Activated CD4-positive, CD25-positive, alpha-beta regulatory T cell treated with anti-CD3 and anti-CD28 coated beads, Interleukin-2, amount 50 U/mL, for 16 hours (primary cell): ENCODE measurements at places on chromosomes 4 and X.
A peak's percentile ranks its signal among the peaks of the same experiment; 100 is the strongest.

GRCh38 chr4:53653484-53654053 is 62.3 kb upstream of the LNX1 start:
- no peak for DNase-seq

- no peak for DNase-seq
These were observed 149.5 kb downstream of the EDA2R start for GRCh38 chrX:66489339-66489738.

GRCh38 chr4:16659079-16659478 is 239.4 kb downstream of the LDB2 start:
- DNase-seq = no peak

DNA sequence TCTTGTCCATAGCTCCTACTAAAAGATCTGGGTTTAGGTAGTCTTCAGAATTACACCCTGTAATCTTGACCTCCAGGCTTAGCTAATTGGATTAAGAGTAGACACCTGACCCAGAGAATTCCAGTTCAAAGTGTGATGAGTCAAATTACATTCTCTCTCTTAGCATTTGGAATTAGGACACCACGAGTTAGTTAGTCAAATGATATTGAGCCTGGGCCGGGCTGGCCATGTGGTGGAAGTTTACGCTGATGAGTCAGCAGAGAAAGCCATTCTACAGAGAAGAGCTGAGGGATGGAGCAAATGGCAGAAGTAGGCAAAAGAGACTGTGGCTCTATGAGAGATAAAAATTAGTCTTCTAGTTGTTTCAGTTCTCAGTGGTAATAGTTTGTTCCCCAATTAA is 31.1 kb downstream of the CEP44 start:
- no peak for DNase-seq

- no peak for DNase-seq
These were observed 85.5 kb downstream of the RTL3 start for GRCh38 chrX:78573630-78574029.

GRCh38 chr4:44806071-44806470 is 79.7 kb upstream of the GNPDA2 start:
- DNase-seq = no peak

DNA sequence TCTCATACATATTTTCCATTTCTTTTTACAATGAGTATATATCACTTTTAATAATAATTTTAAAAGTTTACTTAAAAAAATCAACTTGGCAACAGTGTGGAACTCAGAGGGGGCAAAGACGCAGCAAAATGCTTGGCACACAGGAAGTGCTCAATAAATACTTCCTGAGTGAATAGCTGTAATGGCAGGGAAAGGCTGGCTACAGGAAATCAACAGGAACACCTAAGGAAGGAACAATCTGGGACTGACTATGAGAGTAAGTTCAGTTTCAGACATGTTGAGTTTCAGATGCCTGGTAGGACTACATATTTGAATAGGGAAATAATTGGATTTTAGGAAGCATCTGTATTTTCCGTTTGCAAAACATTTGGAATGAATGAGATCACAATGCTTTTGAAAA is 137.6 kb downstream of the SCLT1 start:
- DNase-seq = no peak

- no peak for DNase-seq
These were observed 86.0 kb upstream of the LIMCH1 start for GRCh38 chr4:41451961-41452360.

GRCh38 chr4:147693218-147693617 is 9.3 kb upstream of the PRMT9 start:
- no peak for DNase-seq

DNA sequence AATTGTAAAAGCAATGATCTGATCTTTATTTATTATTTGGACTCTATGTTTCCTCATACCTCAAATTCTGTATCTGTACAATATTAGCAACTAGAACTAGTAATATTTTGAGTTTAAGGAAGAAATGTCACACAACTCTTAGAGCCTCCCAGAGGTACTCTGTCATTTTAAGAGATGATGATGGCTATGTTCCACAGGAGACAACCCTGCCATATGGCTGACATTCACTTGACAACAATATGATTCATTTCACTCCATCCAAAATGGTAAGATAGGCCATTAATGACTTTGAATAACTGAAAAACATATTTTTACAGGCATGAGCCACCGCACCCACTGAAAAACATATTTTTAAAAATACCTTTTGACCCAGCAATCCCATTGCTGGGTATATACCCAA is 190.3 kb downstream of the MAML3 start:
- no peak for DNase-seq

DNA sequence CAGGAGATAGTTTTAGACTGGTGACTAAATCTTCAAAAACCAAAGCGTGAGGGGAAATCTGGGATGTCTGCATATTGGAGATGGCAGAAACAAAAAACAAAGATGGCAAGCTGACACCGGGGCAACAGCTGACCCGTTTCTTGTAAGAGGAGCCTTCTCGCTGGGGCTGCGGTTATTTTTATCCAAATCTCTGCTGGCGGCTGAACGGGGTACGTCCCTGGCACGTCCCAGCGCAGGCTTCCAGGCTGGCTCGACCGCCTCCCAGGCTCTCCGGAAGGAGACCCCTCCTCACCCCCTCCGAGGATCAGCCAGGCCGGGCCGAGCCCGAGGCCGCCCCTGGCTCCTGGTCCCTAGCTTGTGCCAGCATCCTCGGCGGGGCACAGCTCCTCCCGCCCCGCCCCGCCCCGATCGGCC is 403 bp downstream of the SGCB start:
- DNase-seq = no peak

DNA sequence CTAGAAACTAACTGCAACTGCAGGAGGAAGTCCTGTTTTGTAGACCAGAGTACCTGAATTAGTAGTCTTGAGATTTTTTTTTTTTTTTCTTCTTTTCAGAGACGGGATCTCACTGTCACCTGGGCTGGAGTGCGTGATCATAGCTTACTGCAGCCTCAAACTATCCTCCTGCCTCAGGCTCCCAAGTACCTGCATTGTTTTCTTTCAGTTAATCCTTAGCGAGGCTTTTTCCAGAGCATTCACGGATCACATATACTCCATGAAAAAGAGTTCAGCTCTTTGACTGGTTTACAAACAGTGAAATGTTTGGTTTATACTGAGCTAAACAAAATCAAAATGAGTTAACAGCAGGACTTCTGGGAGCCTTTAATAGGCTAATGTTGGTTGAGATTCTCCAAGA is 45.8 kb downstream of the KLHL15 start:
- DNase-seq = no peak

DNA sequence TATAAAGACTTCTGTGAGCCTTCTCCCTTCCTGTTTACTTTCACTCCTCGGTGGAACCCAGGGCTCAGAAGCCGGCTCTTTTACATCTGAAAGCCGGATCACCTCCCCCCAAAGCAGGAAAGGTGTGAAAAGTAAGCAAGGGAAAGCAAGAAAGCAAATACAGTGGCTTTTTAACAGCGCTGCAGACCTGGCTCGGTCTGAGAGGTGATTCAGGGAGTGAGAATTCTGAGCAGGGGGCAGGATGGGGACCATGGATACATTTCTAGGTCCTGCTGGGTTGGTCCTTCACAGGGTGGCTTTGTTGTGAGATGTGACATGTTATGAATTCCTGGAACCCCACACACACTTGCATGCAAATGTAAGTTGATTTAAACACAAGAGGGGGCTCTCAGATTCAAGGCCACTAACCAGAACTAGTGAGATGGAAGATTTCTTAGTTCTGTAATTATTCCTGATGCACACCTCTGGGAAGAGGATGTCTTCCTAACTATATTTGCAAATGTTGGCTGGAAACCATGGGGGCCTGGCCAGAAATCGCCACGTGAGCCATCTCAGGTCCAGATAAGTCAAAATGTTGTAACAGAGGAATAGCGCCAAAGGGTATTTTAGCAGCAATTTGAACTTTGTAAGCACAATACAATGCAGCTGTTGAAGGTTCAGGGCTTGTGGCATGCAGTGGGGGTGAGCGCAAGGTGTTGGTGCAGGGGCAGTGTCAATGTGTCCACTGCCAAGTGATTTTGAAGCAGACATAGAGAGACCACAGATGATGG is 670.1 kb upstream of the LCORL start:
- DNase-seq = no peak

DNA sequence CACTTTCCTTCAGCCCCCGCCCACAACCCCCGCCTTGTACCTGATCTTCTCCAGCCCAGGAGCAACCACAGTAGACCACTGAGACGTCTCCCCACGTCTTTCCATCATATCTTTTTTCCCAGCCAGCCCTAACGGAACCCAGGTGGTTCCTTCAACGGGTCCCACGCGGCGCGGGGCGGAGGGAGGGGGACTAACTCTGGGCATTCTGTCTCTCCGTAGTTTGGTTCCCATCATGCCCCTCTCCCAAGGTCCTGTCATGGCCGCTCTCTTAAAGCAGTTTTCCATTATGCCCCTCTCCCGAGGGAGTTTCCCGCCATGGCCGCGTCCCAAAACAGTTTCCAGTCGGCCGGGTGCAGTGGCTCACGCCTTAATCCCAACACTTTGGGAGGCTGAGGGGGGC is 21.5 kb upstream of the TBL1X start:
- DNase-seq = no peak

- DNase-seq = no peak
These were observed 156.1 kb downstream of the AFAP1 start for GRCh38 chr4:7783541-7783940.

GRCh38 chr4:43339435-43339834 is 446.9 kb downstream of the GRXCR1 start:
- DNase-seq = no peak

DNA sequence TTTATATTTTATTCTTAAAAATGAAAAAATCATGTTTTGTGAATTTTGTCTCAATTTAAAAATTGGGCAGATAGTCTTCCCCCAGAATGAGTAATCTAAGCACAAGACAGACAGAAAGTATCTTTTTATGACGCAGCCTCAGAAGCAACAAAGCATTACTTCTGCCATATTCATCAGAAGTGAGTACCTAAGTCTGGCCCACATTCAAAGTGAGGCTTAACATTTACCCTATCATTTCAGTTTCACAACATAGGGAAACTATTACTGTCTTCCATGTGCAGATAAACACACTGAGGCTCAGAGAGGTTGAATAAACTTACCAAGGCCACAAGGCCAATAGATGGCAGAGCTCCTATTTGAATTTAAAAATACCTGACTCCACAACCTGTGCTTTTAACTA is 4.4 kb upstream of the PRDX4 start:
- no peak for DNase-seq

DNA sequence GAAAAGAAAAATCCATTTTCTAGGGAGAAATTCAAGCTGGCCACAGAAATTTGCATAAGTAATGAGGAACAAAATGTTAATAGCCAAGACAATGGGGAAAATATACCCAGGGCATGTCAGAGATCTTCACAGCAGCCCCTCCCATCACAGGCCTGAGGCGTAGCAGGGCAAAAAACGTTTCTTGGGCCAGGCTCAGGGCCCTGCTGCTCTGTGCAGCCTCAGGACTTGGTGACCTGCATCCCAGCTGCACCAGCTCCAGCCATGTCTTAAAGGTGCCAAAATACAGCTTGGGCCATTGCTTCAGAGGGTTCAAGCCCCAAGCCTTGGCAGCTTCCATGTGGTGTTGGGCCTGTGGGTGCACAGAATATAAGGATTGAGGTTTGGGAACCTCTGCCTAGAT is 32.1 kb upstream of the TMPRSS11B start:
- DNase-seq = no peak

DNA sequence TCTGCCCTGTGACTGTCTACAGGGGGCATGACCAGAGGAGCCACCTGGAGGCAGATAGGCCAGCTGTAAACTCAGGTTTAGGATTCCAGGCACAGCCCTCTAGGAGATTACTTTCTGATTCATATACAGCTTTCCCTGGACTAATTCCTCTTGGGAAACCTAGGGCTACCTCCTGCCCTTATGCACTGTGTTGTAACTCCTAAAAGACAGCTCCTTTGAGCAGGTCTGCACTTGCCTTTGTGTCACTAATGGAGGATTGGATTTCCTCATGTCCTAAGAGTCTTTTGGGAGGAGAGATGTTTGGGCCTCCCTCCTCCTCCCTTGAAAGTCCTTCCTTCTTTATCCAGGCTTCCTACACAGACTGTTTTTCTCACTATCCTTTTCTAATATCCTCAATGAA is 202.0 kb downstream of the PCDH19 start:
- DNase-seq = no peak

- DNase-seq = peak; percentile 26
These were observed 223.4 kb downstream of the BCOR start for GRCh38 chrX:39874202-39874816.

- no peak for DNase-seq
These were observed 183.1 kb upstream of the LEF1 start for GRCh38 chr4:108351791-108352190.

DNA sequence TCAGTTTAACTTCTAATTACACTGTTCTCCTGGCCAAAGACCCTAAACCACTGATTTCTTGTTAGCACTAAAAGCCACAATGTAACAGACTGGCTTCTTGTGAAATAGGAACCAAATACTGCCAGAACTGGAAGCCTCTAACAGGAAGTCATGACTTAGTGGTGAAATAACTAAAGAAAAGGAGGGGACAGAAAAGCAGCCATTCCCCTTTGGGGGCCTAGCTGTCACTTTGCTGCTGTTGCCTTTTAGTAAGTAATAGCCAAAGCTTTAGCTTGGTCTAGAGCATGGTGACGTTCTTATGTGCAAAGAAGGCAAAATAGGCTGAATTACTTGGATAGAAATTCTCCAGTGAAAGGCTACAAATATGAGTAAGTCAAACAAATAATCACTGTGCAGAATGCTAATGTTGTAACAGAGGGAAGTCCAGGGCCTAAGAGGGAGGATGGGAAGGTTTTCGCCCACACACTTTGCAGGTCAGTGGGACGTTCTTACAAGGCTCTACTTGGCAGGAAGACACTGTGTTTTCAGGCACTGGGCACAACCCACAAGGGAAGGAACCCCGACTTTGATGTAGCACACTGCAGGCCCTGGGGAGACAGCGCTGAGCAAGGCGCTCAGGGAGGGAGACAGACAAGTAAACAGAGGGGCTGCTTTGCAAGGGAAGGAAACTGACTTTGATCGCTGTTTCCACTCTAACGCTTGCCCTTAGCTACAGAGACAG is 16.7 kb downstream of the GAB3 start:
- DNase-seq = no peak

DNA sequence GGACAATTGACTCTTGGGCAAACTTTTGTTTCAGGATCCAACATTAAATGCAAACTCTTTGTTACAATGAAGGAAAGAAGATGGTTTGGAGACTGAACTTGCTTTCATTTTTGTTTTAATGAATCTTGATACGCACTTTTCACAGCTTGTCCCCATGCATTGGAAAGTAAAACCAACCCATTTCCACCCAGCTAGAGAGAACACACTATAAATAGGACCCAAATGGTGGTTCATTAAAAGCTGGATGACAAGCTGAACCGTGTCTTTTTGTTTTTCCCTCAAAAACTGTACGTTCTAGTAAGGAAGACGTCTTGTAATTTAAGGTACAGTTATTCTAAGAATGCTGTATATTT is 95.3 kb upstream of the EGFL6 start:
- DNase-seq = no peak

DNA sequence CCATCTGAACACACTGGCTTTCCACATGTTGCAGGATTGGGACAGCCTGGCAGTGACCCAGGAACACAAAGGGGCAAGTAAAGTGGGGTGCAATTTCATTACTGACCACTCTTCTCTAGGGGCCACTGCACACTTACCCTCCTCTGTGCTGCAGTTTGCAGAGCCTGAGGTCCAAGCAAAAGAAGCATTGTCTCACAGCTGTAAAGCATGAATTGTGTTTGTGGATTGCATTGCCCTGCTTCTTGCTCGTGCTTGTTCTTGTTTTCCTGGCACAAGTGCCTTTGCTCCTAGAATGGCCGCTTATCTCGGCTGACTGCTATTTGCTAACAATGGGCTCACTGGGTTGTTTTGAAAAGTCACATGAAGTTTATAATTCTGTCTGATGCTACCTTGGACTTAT is 209.1 kb upstream of the JADE1 start:
- no peak for DNase-seq
